ENCODE measurements at places on chromosomes 4 and X.

- DNase-seq: no peak
Observed at GRCh38 chr4:42428036-42428435, 30.7 kb downstream of the SHISA3 start.

GRCh38 chrX:2261831-2262667 is 238.7 kb downstream of the DHRSX start:
- no peak for DNase-seq

- peak; percentile 61 for DNase-seq
Observed at GRCh38 chrX:13078739-13079444, 34.5 kb upstream of the FAM9C start.

DNA sequence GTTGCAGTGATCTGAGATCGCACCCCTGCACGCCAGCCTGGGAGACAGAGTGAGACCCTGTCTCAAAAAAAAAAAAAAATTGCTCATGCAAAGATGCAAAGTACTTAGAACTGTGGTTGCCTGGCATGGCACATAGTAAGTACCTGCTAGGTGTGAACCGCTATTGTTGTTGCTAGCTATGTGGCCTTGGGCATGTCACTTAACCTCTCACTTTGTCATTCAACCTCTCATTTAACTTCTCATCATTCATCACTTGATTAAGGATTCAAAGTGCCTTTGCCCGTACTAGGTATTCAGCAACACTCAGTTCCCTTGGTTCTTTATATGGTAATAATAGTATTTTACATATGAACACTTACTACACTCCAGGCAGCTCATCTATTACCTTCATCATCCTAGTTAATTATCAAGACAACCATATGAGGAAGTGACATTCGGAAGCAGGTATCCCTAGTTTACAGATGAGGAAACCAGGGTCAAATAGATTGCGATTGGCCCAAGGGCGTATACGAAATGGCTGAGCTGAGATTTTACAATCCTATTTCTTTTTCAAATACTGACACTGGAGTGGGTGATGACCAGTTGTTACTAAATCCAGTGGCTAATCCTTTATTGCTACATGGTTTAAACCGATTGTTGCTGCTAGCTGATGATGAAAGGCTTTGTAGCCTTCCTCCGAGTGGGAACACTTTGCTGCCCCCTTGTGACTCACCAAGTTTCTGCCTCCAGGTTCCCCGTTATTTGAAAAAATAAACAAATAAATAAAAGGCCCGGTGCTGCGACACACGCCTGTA is 28.8 kb upstream of the SOWAHD start:
- DNase-seq: peak; percentile 33

GRCh38 chr4:182825786-182826185 is 91.4 kb downstream of the DCTD start:
- no peak for DNase-seq

GRCh38 chr4:184439856-184440594 is 34.3 kb downstream of the IRF2 start:
- DNase-seq: no peak

- no peak for DNase-seq
Observed at GRCh38 chr4:75232546-75232945, 281.7 kb downstream of the RCHY1 start.

GRCh38 chr4:13285336-13285735 is 198.8 kb downstream of the RAB28 start:
- DNase-seq: peak; percentile 6

- no peak for DNase-seq
Observed at GRCh38 chr4:78369679-78370078, 181.9 kb upstream of the ANXA3 start.

DNA sequence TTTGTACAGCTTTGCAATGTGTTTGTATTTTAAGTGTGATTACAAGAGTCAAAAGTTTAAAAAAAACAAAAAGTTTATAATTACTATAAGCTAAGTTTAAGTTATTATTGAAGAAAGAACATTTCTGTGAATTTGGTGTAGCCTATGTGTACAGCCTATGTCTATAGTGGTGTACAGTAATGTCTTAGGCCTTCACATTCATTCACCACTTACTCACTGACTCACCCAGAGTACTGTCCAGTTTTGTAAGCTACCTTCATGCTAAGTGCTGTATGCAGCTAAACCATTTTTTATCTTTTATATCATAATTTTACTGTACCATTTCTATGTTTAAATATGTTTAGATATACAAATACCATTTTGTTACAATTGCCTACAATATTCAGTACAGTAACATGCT is 182.3 kb downstream of the RPA4 start:
- no peak for DNase-seq

- no peak for DNase-seq
Observed at GRCh38 chrX:147848543-147849443, 62.9 kb upstream of the FMR1 start.

GRCh38 chrX:76148753-76149152 is 24.1 kb upstream of the PBDC1 start:
- DNase-seq: no peak

- DNase-seq: no peak
Observed at GRCh38 chr4:184453365-184454160, 20.8 kb downstream of the IRF2 start.

GRCh38 chrX:25851141-25851540 is 287.0 kb upstream of the MAGEB18 start:
- no peak for DNase-seq

DNA sequence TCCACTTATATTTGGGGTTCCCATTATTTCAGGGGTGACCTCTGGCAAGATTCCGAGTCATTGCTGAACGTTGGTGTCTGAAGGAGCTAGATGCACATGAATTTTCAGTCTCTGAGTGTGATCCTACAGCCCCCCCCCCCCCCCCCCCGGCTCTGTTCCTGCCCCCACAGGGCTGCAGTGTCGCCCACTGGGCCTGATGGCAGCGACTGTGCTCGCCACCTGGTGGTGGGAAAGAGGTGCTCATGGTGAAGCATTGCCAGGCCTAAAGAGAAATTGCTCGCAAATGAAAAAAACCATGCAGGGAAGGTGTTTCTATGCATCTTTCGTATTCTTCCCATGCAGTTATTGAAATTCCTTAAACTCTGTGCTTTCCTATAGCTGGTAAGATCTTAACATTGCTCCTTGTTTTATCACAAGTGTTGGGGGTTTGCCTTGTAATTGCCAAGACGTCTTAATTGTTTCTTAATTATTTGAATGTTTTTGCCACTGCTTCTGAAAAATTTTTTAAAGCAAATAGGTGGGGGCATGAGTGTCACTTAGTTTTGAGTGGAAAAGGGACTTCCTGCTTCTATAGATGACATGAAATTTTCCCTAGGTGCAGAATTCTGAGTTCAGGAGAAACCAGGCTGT is 63.2 kb downstream of the CLDN22 start:
- no peak for DNase-seq
